Karpas-422 (cell line): ENCODE measurements at places on chromosomes 4 and X.

- H3K4me1 ChIP-seq = no peaks in the 10 kb centered on the region
- H3K27me3 ChIP-seq = no peaks in the 10 kb centered on the region
- no peak for DNase-seq
- no peaks in the 10 kb centered on the region for H3K36me3 ChIP-seq
- no peak overlapping the region for H3K27ac ChIP-seq
Observed at GRCh38 chr4:150181536-150181935, 103.3 kb downstream of the DCLK2 start.

DNA sequence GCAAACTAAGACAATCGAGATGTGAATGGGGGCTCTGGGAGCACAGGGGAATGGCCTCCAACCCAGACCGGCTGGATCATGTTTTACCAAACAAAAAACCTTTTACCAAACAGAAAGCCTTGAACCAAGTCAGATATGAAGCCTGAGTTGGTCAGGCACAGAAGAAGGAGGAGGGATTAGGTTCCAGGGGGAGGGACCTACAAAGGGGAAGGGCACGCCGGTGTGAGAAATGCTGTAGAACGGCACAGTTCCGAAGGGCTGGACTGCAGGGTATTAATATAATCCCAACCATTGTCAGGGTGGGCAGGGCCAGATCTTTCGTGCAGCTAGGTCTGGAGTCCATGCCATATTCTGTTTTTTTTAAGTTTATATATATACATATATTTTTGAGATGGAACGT is 52.9 kb upstream of the NYX start:
- H3K36me3 ChIP-seq = no peaks in the 10 kb centered on the region
- no peaks in the 10 kb centered on the region for H3K4me1 ChIP-seq
- H3K4me3 ChIP-seq = no peak overlapping the region
- H3K27ac ChIP-seq = no peak overlapping the region
- DNase-seq = no peak
- H3K27me3 ChIP-seq = no peaks in the 10 kb centered on the region

- H3K27me3 ChIP-seq = no peaks in the 10 kb centered on the region
- DNase-seq = no peak
- H3K36me3 ChIP-seq = no peaks in the 10 kb centered on the region
- no peak overlapping the region for H3K4me3 ChIP-seq
Observed at GRCh38 chrX:112774651-112775293, 65.9 kb downstream of the AMOT start.

DNA sequence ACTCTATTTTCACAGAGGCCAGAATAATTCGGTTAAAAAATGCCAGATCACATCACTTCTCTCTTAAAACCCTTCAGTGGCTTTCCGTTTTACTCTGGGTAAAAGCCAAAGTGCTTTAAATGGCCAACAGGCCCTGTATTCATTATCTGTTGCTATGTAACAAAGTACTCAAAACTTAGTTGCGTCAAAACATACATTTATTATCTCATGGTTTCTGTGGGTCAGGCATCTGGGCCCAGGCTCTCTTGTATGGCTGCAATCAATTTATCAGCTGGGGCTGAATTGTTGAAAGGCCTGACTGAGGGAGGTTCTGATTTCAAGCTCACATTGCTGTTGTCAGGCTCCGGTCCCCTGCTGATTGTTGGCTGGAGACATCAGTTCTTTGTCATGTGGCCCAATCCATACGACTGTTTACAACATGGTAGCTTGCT is 72.7 kb upstream of the H2AZ1 start:
- no peak for DNase-seq
- no peak overlapping the region for H3K27ac ChIP-seq
- no peak overlapping the region for H3K4me3 ChIP-seq
- no peaks in the 10 kb centered on the region for H3K4me1 ChIP-seq
- no peaks in the 10 kb centered on the region for H3K36me3 ChIP-seq
- H3K27me3 ChIP-seq = no peaks in the 10 kb centered on the region

GRCh38 chrX:72202792-72203401 is 21.3 kb downstream of the PIN4 start:
- peaks cover 5% of the 10 kb centered on the region for H3K36me3 ChIP-seq
- no peak overlapping the region for H3K4me3 ChIP-seq
- no peaks in the 10 kb centered on the region for H3K4me1 ChIP-seq
- peak; percentile 25 for DNase-seq
- H3K27me3 ChIP-seq = no peaks in the 10 kb centered on the region
- no peak overlapping the region for H3K27ac ChIP-seq

GRCh38 chr4:73608689-73609594 is 11.3 kb downstream of the RASSF6 start:
- no peaks in the 10 kb centered on the region for H3K36me3 ChIP-seq
- no peak overlapping the region for H3K4me3 ChIP-seq
- H3K4me1 ChIP-seq = peaks cover 58% of the 10 kb centered on the region
- no peaks in the 10 kb centered on the region for H3K27me3 ChIP-seq

DNA sequence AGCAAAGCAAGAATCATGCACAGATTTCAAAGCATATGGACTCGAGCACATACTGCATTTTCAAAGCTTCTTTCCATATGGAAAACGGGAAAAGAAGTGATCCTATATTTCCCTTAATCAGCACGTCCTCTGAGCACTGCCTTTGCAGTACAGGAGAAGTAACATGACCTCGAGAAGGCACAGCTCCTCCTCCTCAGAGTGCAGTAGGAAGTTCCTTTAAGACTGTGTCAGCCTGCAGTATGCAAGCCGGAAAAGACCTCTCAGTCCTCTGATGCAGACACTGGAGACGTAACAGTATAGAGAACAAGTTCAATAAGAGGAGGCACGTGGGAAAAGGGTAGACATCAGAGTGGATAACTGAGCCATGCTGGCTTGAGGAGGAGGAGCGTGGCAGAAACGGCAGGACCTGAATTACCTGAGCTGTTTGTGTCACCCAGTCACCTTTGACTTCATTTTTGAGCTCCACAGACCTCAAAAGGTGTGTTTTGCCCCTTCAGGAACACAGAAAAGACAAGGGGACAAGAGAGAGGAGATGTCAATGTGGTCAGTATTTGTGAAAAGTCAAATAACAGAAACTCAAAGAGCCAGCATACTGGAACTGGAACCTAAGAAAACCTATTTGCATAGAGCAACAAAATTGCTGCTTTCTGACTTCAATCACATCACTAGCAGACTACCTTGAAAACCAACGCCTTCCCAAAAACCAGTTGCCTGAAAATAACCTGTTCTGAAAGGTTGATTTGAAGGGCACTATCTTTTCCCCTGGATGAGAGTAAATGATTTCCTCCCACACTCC is 20.8 kb downstream of the IRF2 start:
- H3K4me1 ChIP-seq = peaks cover 63% of the 10 kb centered on the region
- peak overlapping the region; percentile 32; the same call in 1 of the 2 replicates for H3K4me3 ChIP-seq
- H3K27me3 ChIP-seq = no peaks in the 10 kb centered on the region
- DNase-seq = peak; percentile 70
- no peaks in the 10 kb centered on the region for H3K36me3 ChIP-seq

GRCh38 chr4:38523054-38523453 is 140.9 kb upstream of the KLF3 start:
- H3K27me3 ChIP-seq = no peaks in the 10 kb centered on the region
- H3K27ac ChIP-seq = no peak overlapping the region
- H3K36me3 ChIP-seq = no peaks in the 10 kb centered on the region
- no peak overlapping the region for H3K4me3 ChIP-seq
- DNase-seq = no peak

- no peaks in the 10 kb centered on the region for H3K36me3 ChIP-seq
- H3K4me3 ChIP-seq = no peak overlapping the region
Observed at GRCh38 chrX:154840856-154841255, 6.4 kb upstream of the SMIM9 start.

DNA sequence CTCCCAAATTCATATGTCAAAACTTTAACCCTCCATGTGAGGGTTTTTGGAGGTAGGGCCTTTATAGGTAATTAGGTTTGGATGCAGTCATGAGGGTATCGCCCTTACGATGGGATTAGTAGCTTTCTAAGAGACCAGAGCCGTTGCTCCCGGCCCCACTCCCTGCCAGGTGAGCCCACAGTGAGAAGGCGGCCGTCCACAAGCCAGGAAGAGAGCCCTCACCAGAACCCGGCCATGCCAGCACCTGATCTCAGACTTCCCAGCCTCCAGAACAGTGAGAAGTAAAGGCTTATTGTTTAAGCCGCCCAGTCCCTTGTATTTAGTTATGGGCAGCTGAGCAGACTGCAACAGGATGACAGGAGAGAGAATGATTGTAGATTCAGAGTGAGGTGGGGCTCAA is 40.8 kb downstream of the DCTD start:
- no peaks in the 10 kb centered on the region for H3K36me3 ChIP-seq
- H3K4me1 ChIP-seq = no peaks in the 10 kb centered on the region
- H3K4me3 ChIP-seq = no peak overlapping the region

GRCh38 chrX:33188286-33188685 is 23.1 kb downstream of the DMD start:
- H3K4me3 ChIP-seq = no peak overlapping the region
- no peak for DNase-seq
- H3K27ac ChIP-seq = no peak overlapping the region
- no peaks in the 10 kb centered on the region for H3K36me3 ChIP-seq

GRCh38 chr4:184450743-184451535 is 23.4 kb downstream of the IRF2 start:
- no peak overlapping the region for H3K4me3 ChIP-seq
- H3K36me3 ChIP-seq = no peaks in the 10 kb centered on the region
- no peak for DNase-seq
- H3K27me3 ChIP-seq = no peaks in the 10 kb centered on the region
- peak overlapping the region; percentile 37 for H3K27ac ChIP-seq

DNA sequence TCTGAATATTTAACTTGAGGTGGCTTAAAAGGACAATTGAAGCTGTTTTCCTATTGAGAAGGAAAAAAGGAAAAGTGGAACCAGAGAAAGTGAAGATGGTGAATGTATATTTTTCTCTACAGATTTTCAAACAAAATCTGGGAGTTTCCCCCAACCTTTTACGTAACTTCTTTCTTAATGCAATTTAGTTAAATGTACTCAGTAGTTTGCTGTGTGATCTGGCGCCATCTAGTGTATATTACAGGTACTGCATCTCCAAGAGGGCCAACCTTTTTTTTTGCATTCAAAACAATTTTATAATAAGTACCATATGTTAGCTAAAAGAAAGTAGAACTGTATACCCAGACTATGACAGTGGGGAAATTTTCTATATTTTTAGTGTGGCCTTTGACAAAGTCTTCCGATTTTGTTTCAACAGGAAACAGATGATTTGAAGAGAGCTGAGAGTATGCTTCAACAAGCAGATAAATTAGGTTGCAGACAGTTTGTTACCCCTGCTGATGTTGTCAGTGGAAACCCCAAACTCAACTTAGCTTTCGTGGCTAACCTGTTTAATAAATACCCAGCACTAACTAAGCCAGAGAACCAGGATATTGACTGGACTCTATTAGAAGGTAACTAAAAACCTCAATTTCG is 82.0 kb downstream of the PLS3 start:
- DNase-seq = peak; percentile 83
- no peaks in the 10 kb centered on the region for H3K27me3 ChIP-seq
- peaks cover under 1% of the 10 kb centered on the region; the same call in 1 of the 2 replicates for H3K4me1 ChIP-seq
- no peak overlapping the region for H3K27ac ChIP-seq

DNA sequence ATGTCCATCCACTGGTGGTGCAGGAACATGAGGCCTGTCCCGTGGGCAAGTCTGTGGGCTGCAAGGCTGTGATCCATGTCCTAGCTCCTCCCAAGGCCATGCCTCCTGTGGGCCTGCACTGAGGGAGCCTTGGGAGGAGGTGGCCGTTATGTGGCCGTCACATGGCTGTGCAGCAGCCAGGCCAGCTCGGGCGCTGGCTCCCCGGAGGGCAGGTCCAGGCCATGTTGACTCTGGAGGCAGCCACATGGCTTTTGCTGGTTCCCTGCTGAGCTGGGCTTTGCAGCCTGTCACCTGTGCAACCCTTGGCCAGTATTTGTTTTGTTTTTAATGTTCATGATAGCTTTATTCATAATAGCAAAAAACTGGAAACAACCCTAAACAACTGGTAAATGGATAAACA is 13.3 kb downstream of the ADRA2C start:
- H3K36me3 ChIP-seq = no peaks in the 10 kb centered on the region
- H3K27me3 ChIP-seq = no peaks in the 10 kb centered on the region
- H3K27ac ChIP-seq = no peak overlapping the region

DNA sequence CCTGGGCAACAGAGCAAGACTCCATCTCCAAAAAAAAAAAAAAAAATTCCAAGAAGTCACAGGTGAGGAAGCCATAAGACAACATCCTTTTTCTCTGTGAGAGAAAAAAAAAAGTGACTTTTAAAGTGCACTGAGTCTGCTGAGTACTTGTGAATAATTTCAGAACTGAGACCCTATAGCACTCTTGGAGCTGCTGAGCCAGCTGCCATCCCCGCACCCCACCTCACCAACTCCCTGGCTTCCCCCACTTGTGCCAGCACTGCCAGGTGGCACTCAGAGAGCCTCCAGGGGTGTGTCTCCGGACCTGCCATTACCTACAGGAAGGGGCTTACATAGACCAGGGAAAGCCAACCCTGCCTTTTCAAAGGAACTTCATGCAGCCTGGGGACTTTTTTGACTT is 39.2 kb upstream of the HS3ST1 start:
- no peaks in the 10 kb centered on the region for H3K4me1 ChIP-seq
- no peaks in the 10 kb centered on the region for H3K27me3 ChIP-seq
- no peak overlapping the region for H3K27ac ChIP-seq
- H3K4me3 ChIP-seq = no peak overlapping the region
- no peaks in the 10 kb centered on the region for H3K36me3 ChIP-seq

- no peaks in the 10 kb centered on the region for H3K4me1 ChIP-seq
- no peak overlapping the region for H3K4me3 ChIP-seq
- H3K27ac ChIP-seq = no peak overlapping the region
- H3K36me3 ChIP-seq = no peaks in the 10 kb centered on the region
Observed at GRCh38 chr4:149048451-149049143, 606.4 kb upstream of the NR3C2 start.

- H3K27me3 ChIP-seq = no peaks in the 10 kb centered on the region
- H3K4me3 ChIP-seq = no peak overlapping the region
- H3K36me3 ChIP-seq = no peaks in the 10 kb centered on the region
- no peaks in the 10 kb centered on the region for H3K4me1 ChIP-seq
Observed at GRCh38 chrX:2974961-2975360, 31.4 kb upstream of the ARSH start.

GRCh38 chr4:53322696-53323095 is 43.2 kb downstream of the SCFD2 start:
- no peaks in the 10 kb centered on the region for H3K36me3 ChIP-seq
- no peaks in the 10 kb centered on the region for H3K27me3 ChIP-seq
- no peak for DNase-seq
- H3K27ac ChIP-seq = no peak overlapping the region

- no peak overlapping the region for H3K4me3 ChIP-seq
- no peaks in the 10 kb centered on the region for H3K27me3 ChIP-seq
- H3K4me1 ChIP-seq = no peaks in the 10 kb centered on the region
- no peak overlapping the region for H3K27ac ChIP-seq
Observed at GRCh38 chr4:94640151-94640550, 117.6 kb upstream of the BMPR1B start.

DNA sequence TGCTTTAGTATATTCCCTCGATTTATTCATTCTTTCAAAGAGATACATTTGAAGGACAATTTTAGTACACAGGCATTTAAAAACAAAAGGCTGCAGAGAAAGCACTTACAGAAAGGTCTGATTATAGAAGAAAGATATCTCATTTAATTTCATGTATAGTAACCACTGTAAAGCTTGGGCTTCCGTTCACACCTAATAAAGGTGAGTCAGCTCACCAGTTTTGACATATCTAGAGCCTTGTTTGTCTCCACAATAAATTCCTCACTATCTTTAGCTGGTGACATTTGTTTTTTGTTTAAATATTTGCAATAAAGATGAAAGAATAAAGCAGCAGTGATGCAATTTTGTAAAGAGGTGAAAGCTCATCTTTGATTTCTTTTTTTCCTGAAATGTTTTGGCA is 1.1 kb upstream of the EPHA5 start:
- no peak overlapping the region for H3K27ac ChIP-seq
- no peaks in the 10 kb centered on the region for H3K36me3 ChIP-seq
- DNase-seq = no peak
- H3K4me3 ChIP-seq = no peak overlapping the region
